Posterior cingulate gyrus (tissue), 11 donors: ENCODE measurements at places on chromosomes 13 and 19.

DNA sequence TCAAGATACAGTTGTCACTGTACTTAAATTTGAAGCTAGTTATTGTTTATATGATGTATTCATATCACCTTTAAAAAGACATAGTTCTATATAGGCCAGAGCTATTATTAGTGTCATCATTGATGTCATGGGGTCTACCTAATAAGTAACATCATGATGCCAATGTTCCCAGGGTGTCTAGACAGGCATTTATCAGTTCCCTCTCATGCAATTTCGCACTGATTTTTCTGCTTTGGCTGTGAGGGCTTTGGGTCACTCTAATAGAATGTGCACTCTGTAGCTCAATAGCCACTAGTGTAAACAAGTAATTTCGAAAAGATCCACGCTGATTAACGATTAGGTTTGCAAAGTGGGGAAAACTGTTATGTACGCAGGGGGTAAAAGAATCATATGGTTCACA is 1651.3 kb downstream of the SLITRK5 start:
- no peak for DNase-seq

DNA sequence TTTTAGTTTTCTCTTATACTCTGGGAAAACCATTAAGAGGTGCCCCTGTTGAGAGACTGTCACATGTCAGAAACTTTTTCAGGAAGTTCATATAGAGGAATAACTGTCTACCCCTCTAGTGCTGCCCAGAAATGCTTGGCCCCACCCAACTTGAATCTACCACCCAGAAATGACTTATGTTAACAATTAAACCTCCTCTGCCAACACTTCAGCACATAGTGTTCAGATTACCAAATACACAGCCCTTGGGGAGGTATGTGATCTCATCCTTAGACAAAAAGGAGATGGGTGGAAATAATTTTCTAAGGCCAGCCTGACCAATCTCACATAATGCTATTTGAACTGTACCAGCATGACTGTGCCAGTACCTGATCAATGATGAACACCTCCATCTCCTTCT is 35.6 kb downstream of the CCDC169 start:
- no peak for DNase-seq

- DNase-seq: no peak
Observed at GRCh38 chr13:89352384-89352783, 1681.2 kb downstream of the SLITRK5 start.

- DNase-seq: no peak
Observed at GRCh38 chr19:46946611-46947238, 72.9 kb upstream of the NPAS1 start.

DNA sequence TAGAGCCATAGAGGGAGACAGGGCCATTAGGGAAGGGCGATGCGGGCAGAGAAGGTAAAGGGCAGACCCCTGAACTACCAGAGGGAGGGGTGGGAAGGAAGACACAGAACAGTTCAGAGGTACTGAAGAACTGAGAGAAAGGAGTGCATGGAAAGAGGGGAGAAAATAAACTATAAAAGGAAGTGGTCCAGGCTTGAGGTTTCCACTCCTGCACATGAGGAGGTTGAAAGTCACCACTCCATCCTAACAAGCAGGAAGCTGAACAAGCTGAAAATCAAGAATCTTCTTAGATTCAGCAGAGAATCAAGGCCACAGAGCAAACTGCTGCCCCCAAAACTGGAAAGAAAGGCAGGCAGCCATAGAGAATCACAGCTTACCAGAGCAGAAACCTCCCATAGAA is 45.1 kb downstream of the MIPEP start:
- DNase-seq: no peak

- peak; percentile 78 for DNase-seq
Observed at GRCh38 chr19:12796146-12797071, 5.1 kb downstream of the JUNB start.

GRCh38 chr19:46191356-46191755 is 38.2 kb upstream of the IGFL1 start:
- DNase-seq: no peak

GRCh38 chr13:90014038-90014437 is 1333.4 kb upstream of the MIR17HG start:
- no peak for DNase-seq

- DNase-seq: no peak
Observed at GRCh38 chr13:111549464-111549863, 229.0 kb downstream of the TEX29 start.

DNA sequence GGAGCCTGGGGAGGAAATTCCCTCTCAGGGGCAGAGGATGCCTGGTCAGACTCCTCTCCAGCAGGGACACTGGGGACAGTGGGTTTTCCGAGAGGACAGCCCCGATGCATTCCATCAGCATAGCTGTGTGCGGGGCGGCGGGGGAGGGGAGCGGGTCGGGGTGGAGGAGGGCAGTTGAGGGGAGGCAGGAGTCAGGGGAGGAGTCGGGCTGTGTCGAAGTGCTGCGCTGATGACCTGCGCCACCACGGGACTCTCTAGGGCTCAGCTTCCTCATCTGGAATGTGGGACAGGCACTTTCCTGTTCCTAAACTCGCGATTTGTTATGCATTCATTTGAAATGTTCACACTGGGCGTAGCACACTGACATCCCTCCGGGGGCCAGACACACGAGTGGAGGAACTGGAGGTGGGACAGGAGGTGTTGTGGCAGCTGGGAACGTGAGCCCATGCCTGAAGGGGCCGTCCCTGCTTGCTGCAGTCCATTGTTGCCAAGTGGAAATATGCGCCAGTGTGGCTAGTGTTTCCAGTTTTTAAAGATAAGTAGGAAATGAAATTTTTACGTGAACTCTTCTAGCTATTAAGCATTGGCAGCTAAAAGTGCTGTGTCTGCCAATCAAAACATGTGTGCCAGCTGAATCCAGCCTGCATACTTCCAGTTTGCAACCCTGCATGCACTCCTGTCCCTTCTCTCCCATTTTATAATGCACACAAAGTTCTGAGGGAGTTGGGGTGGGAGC is 43.3 kb downstream of the FLT1 start:
- DNase-seq: no peak

- no peak for DNase-seq
Observed at GRCh38 chr19:55536951-55537740, at the start of gene SBK2. Gene SBK2 (minus strand): TSS chr19:55537133. CDS start chr19:55536294, 839 bp downstream.

DNA sequence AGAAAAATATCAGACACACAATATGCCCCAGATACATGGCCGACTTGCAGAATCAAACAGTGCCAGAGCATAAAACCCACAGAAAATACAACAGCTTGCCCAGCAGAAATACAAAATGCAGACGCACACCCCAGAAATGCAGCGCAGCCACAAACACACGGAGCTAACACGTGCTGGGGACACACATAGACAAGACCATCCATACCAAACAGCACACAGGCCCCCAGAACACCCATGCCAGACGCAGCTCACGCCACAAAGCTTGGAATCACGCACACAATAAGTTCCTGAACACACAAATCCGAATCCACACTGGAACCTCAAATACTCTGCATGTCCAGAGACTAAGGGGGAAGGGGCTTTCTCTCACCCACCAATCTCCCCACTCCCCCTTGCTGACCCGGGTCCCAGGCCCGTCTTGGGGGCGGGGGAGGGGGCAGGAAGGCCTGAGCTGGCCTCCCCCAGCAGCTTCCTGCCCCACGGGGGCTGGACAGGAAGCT is 17.2 kb downstream of the CCDC97 start:
- DNase-seq: no peak

DNA sequence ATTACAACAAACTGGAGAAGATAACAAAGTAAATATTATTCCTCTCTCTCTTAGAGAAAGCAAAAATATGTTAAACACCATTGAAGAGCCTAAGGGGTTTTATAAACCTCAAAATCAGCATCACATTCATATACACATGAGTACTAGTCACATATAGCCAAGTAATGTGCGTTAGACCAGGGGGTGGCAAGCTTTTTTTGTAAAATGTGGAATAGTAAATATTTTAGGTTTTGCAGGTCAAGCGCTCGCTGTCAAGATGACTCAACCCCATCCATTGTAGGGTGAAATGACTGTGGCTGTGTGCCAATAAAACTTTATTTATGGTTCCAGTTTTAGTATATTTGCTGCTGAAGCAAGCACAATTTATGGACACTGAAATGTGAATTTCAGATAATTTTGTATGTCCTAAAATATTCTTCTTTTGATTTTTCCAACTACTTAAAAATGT is 21.7 kb downstream of the RFX2 start:
- DNase-seq: no peak

- DNase-seq: peak; percentile 98
Observed at GRCh38 chr19:58346961-58347929, 6.0 kb downstream of the A1BG start.

- DNase-seq: no peak
Observed at GRCh38 chr19:944663-945241, 18.9 kb downstream of the ARID3A start.

DNA sequence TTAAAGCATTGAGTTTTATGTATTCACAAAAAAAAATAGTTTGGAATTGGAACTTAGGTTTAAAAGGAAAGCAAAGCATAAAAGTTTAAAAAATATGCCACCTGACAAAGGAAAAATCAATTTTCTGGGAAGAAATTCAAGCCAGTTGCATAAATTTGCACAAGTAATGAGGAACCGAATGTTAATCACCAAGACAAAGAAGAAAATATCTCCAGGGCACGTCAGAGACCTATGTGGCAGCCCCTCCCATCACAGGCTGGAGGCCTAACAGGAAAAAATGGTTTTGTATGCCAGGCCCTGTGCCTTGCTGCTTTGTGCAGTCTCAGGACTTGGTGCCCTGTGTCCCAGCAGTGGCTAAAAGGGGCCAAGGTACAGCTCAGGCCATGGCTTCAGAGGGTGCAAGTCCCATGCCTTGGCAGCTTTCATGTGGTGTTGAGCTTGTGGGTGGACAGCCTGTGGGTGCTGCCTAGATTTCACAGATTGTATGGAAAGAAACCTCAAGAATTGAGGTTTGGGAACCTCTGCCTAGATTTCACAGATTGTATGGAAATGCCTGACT is 767.2 kb upstream of the SLC10A2 start:
- no peak for DNase-seq

GRCh38 chr19:1248139-1248785 is at the start of gene MIDN:
Gene MIDN (plus strand): TSS chr19:1248583. CDS start chr19:1250297, 1,714 bp downstream.
- DNase-seq: peak; percentile 93
